ENCODE measurements at places on chromosomes 4 and X.
A peak's percentile ranks its signal among the peaks of the same experiment; 100 is the strongest.

GRCh38 chr4:130077275-130077674 lies 981.3 kb downstream of the C4orf33 start:
- no peak for DNase-seq

GRCh38 chr4:113482325-113482724 lies 279.2 kb downstream of the CAMK2D start:
- no peak for DNase-seq

GRCh38 chr4:105838082-105838481 lies 57.2 kb upstream of the NPNT start:
- no peak for DNase-seq

GRCh38 chr4:166941629-166942028 lies 292.7 kb downstream of the SPOCK3 start:
- no peak for DNase-seq

DNA sequence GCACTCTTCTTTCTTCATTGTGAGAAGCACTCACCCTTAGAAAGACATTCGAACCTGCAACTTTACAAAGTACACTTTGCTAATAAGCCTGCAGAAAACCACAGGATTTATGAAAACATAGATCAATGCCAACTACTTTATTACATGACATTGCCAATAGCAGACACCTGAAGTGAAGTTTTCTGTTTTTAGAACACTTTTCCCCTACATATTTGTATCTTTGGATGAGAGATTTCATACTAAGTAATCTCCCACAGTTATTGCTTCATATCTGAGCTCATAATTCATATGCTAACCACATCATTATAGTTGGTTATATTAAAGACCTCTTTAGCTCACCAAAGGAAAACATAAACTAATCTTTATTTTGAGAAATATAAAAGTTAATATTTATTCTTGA lies 276.5 kb upstream of the CTSO start:
- no peak for DNase-seq

GRCh38 chr4:105293360-105293759 lies 146.7 kb downstream of the TET2 start:
- DNase-seq: no peak

DNA sequence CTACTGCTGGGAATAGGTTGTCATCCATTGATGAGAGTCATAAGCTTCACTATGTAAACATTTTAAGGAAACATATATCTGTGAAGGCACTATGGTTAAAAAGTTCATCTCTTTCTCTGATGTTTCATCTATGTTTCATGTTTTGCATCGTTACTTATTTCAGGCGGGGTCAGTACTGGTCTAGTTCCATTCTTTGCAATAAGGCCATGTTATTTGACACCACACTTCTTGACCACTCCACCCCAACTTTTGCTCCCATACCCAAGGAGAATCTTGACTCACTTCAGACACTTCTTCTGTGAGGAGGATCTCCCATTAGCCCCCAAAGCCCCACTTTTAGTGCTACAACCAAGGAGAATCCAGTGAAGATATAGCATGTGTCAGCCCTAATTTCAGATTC lies 119.4 kb downstream of the GRIA3 start:
- no peak for DNase-seq

- DNase-seq: no peak
Measured at GRCh38 chrX:9953396-9953795, 13.8 kb upstream of the CLDN34 start.

DNA sequence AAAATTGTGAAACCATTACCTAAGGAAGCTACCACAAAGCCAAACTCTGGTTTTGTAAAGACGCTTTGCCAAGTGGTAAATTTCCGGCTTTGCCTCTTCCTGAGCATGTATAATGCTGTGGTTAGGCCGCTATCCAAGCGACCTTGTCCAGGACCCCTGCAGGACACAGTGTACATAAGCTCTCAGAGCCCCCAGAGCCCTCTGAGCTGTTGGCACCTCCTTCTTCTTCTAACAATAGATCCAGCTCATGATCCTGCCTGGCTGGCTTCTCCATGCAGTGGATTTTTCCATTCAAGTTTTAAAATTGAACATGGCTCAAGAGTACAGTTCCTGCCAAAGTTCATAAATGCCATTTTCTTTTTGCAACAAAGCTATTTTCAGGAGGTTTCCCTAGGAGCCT lies 326.7 kb downstream of the MAPK10 start:
- DNase-seq: no peak

DNA sequence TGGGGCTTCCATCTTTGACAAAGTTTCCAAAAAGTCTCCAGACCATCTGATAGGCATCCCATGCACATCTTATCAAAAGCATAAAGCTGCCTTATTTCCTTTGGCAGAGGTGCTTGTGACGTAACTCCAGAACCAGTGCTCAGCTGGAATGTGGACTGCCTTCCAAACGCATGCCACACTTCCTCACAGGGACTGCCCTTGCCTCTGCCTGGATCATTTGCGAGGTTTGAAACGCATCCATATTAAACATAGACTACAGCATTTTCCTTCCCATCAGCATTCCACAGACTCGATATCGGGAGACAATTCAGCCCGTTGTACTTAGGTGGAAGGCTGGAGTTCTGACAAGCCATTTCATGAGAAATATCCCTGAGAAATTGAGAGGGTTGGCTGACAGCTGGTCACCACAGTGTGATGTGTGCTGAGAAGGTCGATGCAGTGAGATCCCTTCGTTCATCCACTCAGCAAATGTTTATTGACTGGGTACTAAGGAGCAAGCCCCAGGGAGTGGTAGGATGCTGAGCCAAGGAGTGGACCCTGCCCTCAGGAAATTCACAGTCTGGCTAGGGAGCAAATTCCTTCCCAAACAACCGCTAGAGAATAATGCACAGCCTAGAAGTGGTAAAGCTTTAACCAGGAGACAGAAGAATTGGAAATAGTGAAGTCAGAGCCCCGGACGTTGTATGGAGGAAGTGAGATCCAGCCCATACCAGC lies 376.0 kb downstream of the BCOR start:
- no peak for DNase-seq

DNA sequence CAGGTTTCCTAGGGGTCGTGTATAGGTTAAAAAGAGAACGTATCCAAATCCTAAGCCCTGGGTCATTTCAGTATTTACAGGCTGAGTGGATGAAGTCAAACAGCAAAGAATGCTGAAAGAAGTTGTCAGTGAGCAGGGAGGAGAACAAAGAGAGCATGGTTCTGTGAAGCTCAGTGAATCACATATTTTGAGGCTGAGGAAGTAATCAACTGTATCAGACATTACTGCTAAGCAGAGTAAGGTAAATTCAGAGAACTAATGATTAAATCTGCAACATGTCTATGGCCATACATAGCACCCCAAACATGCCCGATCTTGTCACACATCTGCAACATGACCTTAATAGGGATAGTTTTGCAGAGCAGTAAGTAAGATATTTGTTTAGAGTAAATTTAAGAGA lies 1130.3 kb downstream of the RAPGEF2 start:
- no peak for DNase-seq

DNA sequence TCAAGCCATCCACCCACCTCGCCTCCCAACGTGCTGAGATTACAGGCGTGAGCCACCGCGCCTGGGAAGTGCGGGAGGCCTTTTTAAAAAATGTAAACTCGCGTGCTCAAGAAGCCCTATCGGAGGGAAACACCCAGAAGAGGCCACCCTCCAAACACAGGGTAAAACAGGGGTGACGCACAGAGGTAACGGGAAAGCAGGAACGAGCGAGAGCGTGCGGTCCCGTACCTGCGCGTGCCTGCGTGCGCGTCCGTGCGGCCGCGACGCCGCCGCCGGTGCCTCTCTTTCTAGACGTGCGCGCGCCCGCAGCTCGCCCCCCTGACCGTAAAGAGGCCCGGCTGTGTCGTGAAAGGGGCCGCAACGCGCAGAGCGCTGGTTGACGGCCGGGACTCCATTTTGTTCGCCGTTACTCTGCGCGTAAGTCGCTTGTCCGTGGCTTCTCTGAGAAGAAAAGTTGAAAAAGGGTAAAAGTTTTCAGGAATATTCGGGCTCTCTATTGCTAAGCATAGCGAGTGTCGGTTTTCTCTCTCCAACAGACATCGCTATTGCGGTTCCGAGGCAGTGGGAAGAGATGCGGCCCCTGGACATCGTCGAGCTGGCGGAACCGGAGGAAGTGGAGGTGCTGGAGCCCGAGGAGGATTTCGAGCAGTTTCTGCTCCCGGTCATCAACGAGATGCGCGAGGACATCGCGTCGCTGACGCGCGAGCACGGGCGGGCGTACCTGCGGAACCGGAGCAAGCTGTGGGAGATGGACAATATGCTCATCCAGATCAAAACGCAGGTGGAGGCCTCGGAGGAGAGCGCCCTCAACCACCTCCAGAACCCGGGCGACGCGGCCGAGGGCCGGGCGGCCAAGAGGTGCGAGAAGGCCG lies at the start of gene MRFAP1:
TSS of gene MRFAP1 (plus strand) at position 394 of the 872 bp plus-strand sequence. CDS start at position 572, 178 bp downstream.
- DNase-seq: peak; percentile 95

GRCh38 chr4:25172961-25173915 lies 13.0 kb upstream of the SEPSECS start:
- DNase-seq: no peak

GRCh38 chr4:118964891-118965411 lies 76.3 kb downstream of the SYNPO2 start:
- DNase-seq: no peak

GRCh38 chr4:10021653-10022023 lies 341 bp upstream of the SLC2A9 start:
- DNase-seq: no peak

- no peak for DNase-seq
Measured at GRCh38 chr4:1991087-1991486, 17.7 kb downstream of the NELFA start.

DNA sequence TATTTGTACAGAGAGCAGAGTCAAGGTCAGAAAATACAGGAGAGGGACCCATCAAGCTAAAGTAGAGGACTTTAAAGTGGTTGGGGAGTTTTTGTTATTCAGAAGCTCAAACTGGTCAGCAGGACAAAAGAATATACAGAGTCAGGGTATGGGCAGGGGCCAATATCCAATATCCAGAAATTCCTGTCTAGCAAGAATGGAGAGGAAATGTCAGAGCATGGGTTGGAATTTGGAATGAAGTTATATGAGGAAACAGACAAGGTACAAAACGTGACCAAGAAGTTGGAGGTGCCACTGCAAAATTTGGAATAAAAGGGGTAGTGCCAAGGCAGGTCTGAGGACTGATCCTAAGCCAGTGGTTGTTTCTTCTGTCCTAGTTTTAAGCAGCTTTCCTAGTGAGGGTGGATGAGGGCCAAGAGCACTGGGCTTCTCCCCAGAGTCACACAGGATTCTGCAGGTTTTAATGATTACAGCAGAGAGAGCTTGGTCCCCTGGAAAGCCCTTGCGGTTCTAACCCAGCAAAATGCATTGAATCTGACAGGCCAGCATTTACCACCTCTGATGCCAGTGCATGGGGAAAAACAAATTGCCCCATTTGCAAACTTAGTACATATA lies 304.7 kb upstream of the FTHL17 start:
- DNase-seq: no peak

- DNase-seq: no peak
Measured at GRCh38 chr4:161907590-161907955, 256.2 kb downstream of the FSTL5 start.

DNA sequence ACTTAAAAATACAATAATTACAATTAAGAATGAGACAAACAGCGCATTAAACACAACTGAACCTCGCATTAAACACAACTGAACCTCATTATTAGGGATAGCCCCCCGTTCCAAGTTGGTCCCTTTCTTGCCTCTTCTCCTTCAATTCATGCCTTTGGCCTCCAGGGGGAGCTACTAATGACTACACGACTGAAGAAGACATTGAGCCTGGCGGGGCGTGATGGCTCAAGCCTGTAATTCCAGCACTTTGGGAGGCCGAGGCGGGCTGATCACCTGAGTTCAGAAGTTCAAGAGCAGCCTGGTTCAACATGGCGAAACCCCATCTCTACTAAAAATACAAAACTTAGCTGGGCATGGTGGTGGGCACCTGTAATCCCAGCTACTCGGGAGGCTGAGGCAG lies 56.4 kb upstream of the NWD2 start:
- no peak for DNase-seq

- peak; percentile 40 for DNase-seq
Measured at GRCh38 chrX:150482537-150483206, 85.7 kb upstream of the MTM1 start.

DNA sequence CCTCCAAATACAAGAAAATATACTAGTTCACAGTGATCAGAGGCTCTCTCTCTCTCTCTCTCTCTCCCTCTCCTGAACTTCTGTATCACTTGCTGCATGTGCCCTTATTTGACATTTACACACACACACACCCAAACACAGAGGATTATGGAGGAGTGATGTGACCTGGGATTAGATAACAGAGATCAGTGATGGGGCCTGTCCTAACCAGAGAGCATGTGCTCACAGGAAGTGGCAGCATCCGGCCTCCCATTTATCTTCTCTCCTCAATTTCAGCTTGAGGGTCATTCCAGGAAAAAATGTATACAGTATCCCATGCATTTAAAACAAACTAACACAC lies 143.0 kb downstream of the TSPAN5 start:
- no peak for DNase-seq
